Activated CD4-positive, alpha-beta T cell treated with anti-CD3 and anti-CD28 coated beads for 36 hours (primary cell): ENCODE measurements at places on chromosomes 4 and X.
A peak's percentile ranks its signal among the peaks of the same experiment; 100 is the strongest.

- no peak for DNase-seq
Measured at GRCh38 chr4:150108691-150109090, 30.4 kb downstream of the DCLK2 start.

GRCh38 chr4:185304944-185305690 is 90.6 kb downstream of the LRP2BP start:
- peak; percentile 34 for DNase-seq

GRCh38 chrX:120517936-120518335 is 42.8 kb downstream of the CUL4B start:
- DNase-seq, result no peak

DNA sequence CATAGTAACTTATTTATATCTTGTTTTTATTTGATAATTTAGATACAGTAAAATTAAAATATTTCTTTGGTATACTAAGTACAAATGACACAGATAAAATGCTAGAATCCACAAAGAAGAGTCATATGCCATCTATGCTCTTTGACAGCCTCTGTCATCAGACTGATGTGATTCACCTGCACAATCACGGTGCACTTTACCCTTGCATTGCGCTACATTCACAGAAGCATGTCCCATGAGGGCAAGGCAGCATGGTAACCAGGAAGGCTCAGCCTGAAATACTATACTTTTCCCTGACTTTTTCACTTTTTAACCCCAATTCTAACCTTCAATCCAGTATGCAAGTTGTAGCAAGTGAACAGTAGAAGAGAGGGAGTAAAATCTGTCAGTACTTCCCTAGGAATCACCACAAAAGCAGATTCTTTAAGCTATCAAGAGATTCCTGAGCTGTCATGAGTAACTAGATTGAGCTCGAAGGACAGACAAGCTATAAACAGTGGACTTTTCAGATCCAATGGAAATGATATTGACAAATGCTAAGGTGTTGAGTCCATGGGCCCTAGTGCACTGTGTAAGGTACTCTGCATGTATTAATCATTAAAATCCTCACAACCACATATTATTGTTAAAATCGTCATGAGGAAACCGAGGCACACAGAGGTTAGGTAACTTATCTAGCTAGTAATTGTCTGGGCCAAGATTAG is 14.2 kb downstream of the SEC24D start:
- DNase-seq, result no peak

DNA sequence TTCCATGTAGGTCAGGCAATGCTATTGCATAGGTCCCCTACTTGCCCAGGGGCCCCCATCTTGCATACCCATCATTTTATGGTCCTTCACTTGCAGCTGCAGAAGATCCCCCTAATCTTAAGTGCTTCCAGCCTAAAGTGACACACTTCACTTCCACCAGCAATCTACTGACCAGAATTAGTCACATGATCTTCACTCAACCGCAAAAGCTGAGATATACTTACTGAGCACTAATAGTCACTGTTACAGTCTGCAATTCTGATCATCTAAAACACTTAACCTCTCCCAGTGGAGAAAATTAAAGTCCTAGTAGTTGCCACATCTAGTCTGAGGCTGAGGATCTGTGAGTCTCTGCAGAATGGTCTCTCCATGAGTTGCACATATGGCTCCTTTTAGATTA is 82.1 kb downstream of the AREG start:
- no peak for DNase-seq

GRCh38 chrX:45710081-45710801 is 509.6 kb upstream of the DIPK2B start:
- DNase-seq, result peak; percentile 78

DNA sequence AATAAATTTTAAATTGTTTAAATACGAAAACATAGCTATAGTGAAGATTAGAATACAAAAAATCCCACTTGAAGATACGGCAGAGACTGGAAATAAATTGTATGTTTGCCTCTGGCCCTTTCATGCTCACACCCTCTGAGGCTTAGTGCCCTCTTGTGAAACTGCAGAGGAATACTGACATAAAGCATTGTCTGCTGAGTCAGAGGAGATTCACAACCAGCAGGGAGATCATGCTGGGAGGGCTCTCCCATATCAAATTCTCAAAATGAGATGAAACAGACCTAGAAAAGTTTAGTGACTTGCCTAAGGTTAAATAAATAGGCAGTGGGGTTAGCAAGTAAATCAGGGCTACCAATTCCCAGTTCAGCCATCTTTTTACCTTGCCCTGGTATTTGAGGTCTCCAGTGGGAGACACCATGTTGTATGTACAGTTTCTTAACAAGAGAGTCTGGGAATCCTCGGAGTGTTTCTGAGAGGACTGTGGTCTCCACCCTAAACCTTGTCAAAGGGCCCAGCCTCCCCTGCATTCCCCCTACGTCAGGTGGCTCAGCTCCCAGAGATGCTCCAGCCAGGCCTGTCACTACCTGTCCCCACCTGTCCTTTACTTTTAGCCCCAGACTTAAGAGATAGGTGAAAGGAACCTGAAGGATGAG is 581.4 kb upstream of the DIPK2B start:
- no peak for DNase-seq

GRCh38 chr4:16496501-16496900 is 270.2 kb upstream of the TAPT1 start:
- no peak for DNase-seq

- peak; percentile 40 for DNase-seq
Measured at GRCh38 chrX:39477762-39478120, 620.0 kb downstream of the BCOR start.

- peak; percentile 4 for DNase-seq
Measured at GRCh38 chrX:16946971-16947562, 609 bp downstream of the REPS2 start.

- no peak for DNase-seq
Measured at GRCh38 chr4:23937173-23937572, 47.3 kb upstream of the PPARGC1A start.

DNA sequence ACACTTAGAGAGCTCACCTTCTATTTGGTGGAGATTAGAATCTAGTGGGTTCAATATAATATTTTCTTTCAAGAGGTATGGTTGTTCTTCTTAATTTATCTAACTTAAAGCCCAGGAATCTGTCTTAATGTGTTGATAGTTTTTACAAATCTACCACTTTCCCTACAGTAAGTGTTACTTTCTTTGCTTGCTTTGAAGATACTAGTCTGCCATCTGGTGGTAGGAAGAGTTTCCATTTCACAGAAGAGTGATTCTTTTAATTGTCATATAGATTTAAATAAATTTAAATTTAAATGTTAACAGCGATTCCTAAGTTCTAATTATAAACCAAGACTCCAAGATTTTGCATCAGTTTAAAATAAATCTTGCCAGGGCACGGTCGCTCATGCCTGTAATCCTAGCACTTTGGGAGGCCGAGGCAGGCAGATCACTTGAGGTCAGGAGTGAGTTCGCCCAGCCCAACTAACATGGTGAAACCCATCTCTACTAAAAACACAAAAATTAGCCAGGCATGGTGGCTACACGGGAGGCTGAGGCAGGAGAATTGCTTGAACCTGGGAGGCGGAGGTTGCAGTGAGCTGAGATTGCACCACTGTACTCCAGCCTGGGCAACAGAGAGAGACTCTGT is 43.5 kb downstream of the NUDT9 start:
- DNase-seq, result no peak

GRCh38 chr4:170672381-170672965 is 582.7 kb upstream of the AADAT start:
- no peak for DNase-seq

- no peak for DNase-seq
Measured at GRCh38 chrX:97290199-97290598, 406.5 kb downstream of the RPA4 start.

- no peak for DNase-seq
Measured at GRCh38 chrX:5746231-5746630, 482.4 kb downstream of the NLGN4X start.

GRCh38 chr4:2604614-2605013 is 68.2 kb downstream of the FAM193A start:
- no peak for DNase-seq

- peak; percentile 50 for DNase-seq
Measured at GRCh38 chr4:141636771-141637460, 533 bp downstream of the IL15 start.

DNA sequence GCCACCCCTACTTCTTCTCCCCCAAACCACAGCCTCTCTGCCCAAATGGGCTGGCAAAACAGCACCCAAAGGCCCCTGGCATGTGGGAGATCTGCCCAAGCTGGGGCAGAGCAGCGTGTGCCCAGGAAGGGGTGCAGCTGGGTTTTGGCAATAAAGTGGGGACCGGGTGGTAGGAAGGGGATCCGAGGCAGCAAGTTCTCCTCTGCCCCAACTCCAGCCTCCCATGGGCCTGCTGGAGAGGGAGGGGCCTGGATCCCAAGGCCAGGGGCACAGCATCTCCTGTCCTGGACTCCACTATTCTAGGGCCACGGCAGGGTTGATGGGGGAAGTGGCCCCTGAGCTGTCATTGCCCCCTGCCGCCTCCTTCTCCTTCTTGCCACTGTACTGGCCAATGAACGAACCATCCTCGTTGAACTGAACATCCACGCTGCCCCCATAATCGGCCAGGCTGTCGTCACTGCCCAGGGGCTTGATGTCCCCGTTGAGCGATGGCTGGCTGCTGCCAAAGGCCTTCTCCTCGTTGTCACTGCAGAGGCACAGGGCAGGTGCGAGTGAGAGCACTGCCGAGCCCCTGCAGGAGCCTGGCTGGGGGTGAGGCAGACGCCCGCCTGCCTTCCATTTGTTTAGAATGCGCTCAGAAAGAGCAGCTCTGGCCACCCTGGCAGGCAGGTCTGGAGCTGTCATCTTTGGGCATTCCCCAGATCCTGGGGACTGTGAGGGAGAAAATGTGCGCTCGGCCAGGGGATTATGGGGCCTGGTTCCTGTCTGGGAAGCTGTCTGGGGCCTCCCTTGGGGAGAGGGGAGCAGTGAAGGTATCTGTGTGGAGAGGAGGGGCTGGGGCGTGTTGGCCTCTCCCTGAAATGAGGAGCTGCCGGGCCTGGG is 23.4 kb downstream of the L1CAM start:
- no peak for DNase-seq

DNA sequence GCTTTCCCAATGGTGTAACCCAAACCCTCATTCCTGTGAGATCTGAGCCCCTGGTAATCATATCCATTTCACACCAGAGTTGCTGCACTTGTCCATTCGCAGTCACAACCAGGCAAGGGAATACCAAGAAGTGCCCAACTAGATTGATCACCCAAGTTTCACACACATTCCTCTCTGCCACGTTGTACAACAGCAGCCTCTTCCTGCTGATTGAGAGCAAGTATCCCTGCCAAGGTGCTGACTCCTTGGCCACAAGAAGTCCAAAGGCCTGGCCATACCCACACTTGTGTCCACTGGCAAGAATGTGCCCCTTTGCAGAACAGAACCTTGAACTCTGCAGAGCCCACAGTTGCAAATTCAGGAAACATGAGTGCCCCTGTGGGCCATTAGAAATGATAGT is 6.5 kb upstream of the ACOT9 start:
- DNase-seq, result no peak

- no peak for DNase-seq
Measured at GRCh38 chr4:109872065-109872464, 24.2 kb downstream of the LRIT3 start.

DNA sequence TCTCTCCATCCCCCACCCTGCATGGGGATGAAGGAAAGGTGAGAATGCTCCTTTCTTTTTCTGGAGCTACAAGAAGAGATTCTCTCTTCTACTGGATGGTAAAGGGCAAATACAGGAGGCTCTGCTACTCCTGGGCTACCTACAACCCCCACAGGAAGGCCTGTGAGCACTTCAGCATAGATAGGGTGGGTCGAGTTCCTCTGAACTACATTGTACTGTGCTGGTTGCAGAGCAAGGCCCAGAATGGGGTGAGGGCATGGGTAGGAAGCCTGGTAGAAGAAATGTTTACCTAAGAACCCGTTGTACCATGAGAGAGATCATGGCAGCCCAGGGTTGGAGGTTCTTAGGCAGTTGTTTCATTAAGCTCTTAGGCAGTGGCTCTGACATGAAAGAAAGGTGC is 510.4 kb downstream of the MID1IP1 start:
- DNase-seq, result no peak

- no peak for DNase-seq
Measured at GRCh38 chr4:89737888-89738287, 99.1 kb downstream of the SNCA start.

DNA sequence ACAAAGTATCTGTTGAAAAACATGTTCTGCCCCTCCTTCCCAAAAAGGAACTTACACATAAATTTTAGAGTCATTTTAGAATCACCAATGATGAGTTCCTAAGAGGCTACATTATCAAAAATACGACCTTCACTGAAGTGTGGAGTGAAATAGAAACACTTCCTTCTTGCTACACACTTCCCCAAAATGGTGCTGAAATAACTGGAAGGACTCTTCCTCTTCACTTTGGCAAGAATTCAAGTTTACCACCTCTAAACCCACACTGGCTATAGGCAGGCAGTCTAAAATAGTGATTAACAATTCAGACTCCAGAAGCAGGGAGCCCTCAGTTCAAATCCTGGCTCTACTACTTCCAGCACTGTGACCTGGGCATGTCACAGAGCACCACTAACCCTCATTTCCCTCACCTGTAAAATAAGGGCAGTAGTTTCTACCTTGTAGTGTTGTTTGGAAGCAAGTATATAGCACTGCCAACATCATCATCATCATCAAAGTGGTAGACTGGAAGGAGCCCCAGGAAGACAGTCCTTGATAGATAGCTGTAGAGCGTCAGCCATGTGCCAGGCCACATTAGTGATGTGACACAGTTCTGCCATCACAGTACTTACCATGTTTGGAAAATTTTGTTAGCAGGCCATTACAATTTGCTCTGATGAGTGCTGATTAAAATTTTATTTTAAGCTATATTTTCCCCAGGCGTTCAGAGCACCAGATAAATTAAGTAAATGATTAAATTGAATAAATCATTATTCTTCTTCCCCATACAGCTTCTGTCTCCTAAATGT is 103.3 kb downstream of the PARM1 start:
- no peak for DNase-seq

GRCh38 chr4:36163198-36163597 is 81.1 kb downstream of the ARAP2 start:
- DNase-seq, result no peak

GRCh38 chrX:10931976-10932375 is 179.2 kb upstream of the HCCS start:
- DNase-seq, result no peak

- no peak for DNase-seq
Measured at GRCh38 chrX:21802054-21802670, 37.3 kb upstream of the MBTPS2 start.

GRCh38 chr4:95529946-95530345 is 18.8 kb downstream of the UNC5C start:
- DNase-seq, result no peak

GRCh38 chr4:84952004-84952403 is 14.5 kb downstream of the WDFY3 start:
- no peak for DNase-seq

GRCh38 chr4:1715002-1715758 is 3.1 kb upstream of the SLBP start:
- no peak for DNase-seq
